RCC 7860 (cell line): ENCODE measurements at places on chromosomes 2 and 18.

- peak; percentile 14 for DNase-seq
Observed at GRCh38 chr2:98348066-98348561, 1.9 kb downstream of the CNGA3 start.

DNA sequence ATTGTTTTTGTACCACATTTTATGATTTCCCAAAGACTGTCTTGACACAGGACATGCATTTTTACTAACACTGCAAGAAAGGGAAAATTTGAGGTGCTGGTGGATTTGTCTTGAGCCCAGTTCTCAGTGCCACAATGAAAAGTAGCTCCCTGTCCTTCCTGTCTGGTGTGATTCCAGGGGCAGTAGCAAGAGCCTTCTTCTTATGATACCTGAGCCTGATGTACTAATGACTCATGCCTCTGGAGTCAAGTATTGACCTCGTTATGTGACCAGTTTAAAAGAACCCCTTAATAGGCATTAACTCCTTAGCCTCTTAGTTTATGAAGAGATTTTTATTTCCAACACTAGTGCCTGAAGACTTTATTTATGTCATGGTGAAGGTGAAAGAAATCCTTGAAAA lies 728.6 kb downstream of the SLC4A3 start:
- DNase-seq = no peak

GRCh38 chr18:11887328-11888128 lies 20.6 kb downstream of the MPPE1 start:
- DNase-seq = peak; percentile 80

- no peak for DNase-seq
Observed at GRCh38 chr18:9764011-9764481, 55.9 kb downstream of the RAB31 start.

DNA sequence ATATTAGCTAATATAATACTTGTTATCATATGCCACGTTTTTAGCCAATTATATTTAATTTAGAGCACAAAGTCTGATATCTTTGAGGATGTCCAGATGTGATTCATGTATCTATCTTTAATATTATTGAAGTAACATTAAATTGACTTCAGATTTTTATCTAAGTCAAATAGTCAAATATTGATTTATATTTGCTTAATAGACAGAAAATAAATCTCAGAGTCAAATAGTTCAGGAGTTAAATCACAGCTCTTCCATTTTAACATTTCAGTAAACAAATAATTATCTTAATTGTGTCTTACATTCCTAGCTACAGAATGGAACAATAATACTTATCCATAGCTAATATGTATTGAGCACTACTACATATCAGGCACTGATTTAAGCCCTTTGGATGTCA lies 379.4 kb upstream of the UBE2E3 start:
- DNase-seq = no peak

DNA sequence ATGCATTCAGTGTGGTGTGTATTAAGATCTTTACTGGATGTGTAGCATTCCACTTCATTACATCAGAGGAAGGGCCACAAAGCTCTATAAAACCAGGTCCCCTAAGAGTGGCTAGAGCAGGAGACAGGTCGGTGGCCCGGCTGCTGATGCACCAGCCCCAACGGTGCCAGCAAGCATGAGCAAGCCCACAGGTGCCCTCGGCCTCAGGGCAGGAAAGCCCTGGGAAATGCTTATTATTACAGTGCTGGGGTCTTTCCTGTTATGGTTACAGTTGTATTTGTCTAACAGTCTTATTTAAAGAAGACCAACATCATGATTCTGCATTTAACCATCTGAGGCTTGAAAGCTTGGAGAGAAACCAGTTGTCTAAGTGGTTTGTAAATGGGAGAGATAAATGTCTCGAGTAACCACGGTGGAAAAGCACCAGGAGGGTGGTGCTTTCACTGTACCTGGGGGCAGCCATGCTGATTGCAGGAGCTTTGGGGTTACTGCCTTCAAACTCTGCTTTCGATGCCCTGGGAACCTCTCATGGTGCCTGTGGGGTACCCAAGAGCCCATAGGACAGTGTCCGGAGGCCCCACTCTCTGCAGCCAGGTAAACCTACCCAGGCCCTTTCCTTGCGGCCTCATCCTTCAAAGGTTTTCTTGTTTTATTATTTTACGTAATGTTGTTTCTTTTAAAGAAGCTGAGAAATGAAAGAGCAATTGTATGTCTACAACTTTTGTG lies 133.1 kb downstream of the SH3RF3 start:
- no peak for DNase-seq

DNA sequence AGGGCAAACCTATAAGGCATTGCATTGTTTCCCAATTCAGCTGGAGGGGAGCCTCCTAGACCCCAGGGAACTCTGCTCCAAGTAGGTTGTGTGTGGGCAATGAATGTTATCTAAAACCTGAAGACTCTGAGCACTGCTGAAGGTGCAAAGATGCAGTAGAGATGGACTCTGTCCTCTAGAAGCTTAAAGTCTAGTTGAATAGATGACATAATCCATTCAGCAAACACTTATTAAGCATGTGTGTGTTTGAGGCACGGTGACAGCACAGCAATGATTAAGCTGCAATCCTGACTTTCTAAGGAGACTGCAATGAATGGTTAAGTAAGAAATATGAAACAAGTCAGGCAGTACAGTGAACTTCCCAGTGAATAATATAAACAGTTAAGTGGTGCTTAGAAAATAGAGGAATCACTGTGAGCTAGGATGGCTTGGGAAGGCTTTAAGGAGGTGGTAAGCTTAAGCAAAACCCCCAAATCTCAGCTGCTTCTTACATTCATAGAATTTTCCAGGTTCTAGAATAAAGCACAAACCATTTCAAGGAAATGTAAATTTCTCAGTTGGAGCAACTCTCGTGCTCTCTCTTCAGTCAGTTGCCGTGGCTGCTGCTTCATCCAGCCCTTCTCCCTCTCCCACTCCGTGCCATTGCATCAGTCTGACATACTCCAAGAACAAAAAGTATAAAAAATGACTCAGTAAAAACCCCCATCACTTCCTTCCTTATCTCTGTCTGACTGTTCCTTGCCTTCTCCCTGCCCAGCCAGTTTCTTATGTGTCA lies 19.1 kb downstream of the MXD1 start:
- DNase-seq = peak; percentile 80

DNA sequence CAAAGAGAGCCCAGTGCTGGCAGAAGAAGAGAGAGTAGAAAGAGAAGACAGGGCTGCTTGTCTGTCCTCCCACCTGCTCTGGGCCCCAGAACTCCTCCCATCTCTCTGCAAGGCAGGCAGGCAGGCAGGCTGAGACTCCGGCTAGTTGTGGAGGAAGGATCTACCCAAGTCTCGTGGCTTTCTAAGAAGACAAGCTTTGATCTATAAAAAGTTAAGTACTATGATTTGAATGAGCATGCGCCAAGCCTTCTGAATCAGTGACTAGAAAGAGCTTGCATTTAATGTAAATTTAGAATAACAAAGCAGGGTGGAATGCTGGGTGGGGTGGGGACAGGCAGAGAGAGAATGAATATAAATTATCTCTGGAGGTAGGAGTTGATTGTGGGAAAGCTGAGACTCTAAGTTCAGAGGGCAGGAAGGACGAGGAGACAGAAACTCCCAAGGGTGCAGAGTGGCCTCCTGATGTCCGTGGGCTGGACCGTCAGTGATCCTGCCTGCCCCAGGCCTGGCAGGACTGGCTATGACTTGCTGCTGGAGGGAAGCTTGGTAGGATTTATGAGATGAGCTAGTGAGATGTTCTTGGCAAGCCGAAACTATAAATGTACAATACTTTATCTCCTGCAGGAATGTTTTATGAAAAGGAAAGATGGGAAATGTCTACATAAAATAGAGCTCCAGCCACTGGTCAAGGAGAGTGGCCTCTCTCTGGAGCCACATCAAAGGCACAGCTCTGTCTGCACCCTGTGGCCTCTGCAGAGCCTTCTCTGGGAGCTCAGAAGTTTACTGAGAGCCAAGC lies 447.5 kb downstream of the TNS1 start:
- DNase-seq = no peak

- DNase-seq = no peak
Observed at GRCh38 chr2:233076749-233077148, 16.6 kb downstream of the INPP5D start.

DNA sequence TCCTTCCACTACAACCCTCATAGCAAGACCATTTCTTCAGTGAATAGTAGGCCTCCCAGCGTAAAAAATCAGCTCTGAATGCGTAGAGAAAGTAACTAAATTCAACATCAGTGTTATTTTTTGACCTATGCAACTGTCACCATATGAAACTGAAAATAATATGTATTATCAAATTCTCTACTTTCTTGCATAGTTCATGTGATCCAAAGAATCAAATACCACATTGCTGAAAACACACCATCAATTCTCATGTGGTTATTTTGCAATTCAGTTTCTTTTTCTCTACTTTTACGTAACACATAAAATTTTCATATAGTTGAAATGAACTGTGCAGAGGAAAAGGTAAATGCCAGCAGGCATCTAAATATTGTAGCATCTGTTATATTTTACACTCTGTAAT lies 208.5 kb upstream of the SPOPL start:
- DNase-seq = no peak

DNA sequence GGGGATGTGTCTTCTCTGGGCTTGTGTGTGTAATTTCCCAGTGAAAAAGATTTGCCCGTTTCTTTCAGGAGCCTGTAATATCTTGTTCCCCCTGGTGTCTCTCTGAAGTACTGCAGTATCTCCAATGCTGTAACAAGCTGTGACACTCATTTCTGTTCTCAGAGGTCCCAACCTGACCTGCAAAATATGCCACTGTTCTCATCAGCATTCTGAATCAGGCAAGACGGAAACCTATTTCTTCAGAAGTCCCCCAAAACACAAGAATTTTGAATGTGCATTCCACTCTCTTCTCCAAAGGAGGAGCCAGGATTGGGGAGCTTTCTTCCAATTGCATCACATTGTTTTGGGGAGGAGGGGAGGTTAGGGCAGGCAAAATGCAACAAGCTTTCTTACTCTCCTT lies 77.0 kb upstream of the CNGA3 start:
- DNase-seq = peak; percentile 29

DNA sequence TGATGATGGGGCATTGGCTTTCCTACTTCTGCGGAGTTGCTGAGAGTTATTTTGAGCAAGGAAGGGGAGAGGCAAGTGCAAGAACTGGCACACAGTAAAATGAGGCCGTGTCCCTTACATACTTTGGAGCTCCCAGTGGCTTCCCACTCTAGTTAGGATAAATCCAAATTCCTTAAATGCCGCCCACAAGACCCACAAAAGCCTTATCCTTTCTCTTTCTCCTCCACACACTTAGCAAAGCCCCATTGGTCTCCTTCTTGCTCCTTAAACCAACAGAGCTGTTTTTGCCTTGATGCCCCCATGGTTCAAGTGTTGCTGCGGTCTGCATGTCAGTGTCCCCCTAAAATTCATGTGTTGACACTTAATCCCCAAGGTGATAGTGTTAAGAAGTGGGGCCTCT lies 24.3 kb downstream of the TMEM247 start:
- no peak for DNase-seq

DNA sequence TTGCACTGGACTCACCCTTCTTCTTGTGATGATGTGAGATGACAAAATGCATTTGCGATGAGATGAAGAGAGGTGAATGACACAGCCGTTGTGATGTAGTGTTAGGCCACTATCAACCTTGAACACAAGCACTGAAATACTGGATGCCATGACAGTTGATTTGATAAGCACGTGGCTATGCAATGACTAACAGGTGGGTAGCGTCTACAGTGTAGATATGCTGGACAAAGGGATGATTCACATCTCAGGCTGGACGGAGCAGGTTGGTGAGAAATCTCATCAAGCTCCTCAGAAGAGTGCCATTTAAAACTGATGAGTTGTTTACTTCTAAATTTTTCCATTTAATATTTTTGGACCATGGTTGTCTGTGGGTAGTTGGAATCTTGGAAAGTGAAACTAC lies 375.8 kb upstream of the LYPD1 start:
- DNase-seq = peak; percentile 58

GRCh38 chr2:19682493-19682892 lies 219.3 kb downstream of the TTC32 start:
- peak; percentile 80 for DNase-seq

DNA sequence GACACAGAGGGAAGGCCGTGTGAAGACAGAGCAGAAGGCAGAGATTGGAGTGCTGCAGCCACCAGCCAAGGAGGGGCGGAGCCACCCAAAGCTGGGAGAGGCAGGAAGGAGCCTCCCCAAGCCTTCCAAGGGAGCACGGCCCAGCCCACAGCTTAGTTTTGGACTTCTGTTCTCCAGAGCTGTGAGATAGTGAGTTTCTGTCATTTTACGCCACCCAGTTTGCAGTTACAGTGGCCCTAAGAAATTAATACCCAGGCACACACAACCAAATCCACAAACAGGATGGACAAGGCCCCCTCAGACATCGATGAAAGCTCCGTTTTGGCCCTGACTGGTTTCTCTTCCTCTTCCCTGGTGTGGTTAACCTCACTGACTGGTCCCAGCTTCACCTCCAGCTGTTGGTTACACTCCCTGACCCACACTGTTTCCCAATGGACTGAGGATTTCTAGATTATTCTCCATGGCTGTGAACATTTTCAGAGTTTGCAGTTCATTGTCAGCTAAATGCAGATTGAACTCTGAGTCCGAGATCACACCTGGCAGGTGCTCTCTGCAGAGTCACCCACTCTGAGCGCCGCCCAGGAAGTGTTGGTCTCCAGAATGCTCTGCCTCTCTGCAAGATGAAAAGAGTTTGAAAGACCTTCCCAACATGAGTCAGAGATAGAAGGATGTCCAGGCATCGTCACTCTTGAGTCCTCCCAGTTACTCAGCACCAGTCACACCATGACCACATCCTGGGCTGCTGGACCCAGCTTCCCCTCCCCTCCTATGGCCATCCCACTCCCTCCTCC lies 100.2 kb downstream of the TWIST2 start:
- peak; percentile 86 for DNase-seq

- DNase-seq = peak; percentile 29
Observed at GRCh38 chr18:59733421-59733820, 36.2 kb upstream of the CCBE1 start.

DNA sequence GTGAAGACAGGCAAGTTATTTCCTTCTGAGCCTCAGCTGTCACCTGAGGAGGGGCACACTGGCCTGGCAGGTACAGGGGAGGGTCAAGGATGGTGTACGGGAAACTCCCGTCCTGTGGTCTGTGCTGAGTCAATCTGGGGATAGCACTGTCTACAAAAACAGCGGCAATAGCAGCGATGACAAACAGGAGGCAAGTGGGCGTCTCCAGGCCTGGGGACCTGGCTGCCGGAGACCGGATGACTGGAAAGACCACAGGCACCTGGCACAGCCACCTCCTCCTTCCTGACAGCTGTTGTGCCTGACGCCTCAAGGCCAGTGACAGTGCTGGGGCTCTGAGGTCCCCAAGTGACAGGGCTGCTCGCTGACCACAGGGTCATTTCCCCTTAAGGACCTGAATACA lies 202.1 kb upstream of the HS6ST1 start:
- no peak for DNase-seq

DNA sequence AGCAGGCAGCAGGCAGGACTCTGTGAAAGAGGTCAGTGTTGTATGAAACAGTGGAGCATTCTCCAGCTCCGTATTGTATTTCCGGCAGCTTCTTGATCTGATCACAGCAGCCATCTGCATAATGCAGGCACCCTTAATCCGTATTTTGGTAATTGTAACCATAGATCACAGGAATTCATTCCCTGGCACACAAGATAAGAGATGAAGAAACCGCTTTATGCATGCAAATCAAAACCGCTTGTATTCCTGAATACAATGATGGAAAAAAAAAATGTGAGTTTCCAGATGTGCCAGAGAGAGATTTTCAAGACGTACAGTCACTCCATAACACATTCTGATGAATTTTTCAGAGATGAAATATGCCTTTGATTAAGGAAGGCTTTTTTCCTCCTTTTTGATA lies 221.3 kb downstream of the ACKR3 start:
- DNase-seq = no peak
